ENCODE measurements at places on chromosomes 5 and 9.

- no peak for DNase-seq
Measured at GRCh38 chr5:25515525-25515924, 870.7 kb upstream of the CDH10 start.

DNA sequence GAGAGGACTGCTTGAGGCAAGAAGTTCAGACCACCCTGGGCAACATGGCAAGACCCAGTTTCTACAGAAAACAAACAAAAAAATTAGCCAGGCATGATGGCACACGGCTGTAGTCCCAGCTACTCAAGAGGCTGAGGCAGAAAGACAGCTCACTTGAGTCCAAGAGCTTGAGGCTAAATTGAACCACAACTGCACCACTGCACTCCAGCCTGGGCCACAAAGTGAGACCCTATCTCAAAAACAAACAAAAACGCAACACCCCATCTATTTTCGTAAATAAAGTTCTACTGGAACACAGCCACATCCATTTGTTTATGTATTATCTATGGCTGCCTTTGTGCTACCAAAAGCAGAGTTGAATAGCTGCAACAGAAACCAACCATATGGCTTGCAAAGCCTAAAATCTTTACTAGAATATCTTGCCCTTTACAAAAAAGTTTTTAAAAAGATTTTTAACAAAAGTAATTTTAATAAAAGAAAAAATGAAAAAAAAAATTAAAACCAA, 67.5 kb downstream of the SETX start:
- DNase-seq: no peak

DNA sequence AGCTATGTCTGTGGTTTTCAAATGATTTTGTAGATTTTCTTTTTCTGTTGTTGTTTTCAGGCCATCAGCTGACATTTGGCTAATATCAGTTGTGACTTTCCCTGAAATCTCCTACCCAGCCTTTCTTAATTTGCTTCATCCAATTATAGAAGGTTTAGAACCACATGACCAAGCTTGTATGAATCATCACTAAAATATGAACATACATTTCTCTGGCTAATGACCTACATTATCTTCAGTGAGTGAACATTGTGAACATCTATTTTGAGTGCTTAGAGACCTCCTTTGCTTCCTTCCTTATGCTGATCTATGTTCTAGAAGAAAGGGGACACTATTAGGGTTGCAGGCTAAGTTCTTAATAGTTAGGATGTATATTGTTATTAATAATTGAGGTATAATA, 532.5 kb downstream of the RAB3C start:
- no peak for DNase-seq

GRCh38 chr5:117454716-117455212, 880.1 kb upstream of the SEMA6A start:
- no peak for DNase-seq

DNA sequence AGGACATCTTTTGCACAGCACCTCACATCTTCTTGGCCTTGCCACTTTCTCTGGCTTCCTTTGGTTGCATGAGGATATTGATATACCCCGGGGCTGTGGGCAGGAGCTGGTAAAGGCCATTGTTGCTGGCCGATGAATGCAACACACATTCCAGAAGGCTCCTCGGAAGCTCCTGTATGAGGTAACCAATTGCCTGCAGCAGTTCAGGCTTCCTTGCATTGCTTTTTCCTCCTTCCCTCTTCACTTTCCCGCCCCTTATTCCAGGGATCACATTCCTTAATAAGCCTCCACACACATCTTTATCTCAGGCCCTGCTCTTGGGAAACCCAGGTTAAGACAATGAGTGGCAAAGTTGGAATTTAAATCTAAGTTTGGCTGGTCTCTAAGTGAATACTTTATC, 505.4 kb upstream of the CLINT1 start:
- no peak for DNase-seq

DNA sequence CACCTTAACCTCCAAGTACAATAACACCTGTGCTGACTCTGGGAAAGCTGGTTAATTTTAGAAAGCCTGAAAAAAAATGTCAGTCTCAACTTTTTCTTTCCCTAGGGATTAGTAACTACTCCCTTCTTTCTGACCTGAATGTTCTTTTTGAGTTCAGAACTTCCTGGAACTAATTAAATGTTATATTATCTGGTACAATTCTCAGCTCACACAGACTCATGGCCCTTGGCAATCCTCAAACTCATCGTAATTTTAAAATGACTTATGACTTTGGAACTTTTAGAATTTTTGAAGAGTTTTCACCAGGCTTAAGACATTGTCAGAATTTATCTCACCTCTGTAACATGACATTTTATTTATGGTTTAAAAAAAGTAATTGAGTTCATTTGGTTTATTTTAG, 315.0 kb downstream of the FER start:
- no peak for DNase-seq
